ELR (cell line): ENCODE measurements at places on chromosomes 11 and 22.

DNA sequence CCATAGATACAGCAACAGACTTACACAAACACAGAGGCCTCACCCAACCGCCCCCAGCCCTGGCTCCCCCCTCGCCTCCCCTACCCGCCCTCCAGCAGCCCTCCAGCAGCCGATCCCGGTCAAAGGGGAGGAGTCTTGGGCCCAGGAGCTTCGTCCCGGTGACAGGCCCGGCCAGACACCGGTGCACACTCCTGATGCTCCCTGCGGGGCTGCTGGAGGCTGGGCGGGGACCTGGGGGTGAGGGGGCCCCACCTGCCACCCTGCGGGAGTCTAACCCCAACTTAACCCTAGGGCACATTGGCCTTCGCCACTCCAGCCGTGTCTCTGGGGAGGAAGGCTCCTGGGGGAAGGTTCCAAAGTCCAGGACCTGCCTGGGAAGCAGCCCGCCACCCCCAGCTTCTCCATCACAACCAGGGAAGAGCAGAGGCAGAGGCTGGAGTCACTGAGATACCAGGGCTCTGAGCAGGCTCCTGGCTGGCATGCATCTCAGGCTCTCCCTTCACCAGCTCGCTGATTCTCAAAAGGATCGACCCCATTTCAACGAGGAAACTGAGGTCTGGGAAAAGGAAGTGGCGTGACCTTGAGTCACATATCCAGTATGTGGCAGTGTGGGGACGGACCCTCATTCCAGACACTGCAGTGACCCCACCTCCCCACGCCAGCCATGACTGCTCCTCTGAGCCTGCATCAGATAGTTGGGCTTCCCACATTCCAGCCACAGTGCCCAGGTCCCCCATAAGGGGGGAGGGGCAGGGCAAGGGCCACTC lies 14.4 kb downstream of the BCL9L start:
- peak; percentile 78 for DNase-seq

DNA sequence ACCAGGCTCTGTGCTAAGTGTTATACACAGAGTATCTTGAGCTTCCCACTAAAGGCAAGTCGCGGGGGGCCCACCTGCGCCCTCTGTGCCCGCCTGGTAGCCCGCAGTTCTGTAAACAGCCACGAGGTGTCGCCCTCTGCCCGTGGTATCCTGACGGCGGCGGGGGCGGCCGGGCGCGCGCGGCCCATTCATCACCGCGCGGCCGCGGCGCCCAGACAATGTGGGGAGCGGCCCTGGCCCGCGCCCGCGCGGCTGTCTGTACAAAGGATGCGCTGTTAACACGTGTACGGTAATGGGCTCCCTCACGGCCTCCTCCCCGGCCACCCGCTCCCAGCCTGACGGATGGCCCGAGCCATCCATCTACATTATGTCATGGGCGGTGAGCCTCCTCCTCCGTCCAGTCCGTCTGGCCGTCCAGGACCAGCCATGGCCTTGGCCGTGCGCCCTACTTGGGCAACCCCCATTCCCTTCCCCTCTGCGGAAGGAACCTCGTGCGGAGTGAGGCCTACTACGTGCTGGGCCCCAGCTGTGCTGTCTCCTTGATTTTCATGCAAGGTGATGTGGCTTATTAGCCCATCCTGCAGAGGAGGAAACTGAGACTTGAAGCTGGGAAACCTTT lies 99.4 kb downstream of the MIAT start:
- peak; percentile 64 for DNase-seq

DNA sequence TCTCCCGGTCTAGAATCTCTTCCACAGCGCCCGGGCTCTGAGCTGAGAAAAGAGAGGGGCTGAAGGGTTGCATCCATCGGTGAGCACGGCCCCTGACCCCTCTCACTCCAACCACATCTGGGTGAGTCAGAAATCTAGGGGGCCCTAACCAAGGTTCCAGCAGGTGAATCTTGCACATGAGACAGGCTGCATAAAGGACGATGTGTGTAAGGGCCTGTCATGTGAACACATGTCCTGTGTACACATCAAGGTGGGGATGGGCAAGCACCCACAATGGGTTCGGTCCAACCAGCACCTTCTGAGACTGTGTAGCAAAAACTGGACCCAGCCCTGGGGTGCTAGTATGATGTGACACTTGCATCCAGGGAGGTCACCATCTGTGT lies 1.2 kb downstream of the BET1L start:
- no peak for DNase-seq

DNA sequence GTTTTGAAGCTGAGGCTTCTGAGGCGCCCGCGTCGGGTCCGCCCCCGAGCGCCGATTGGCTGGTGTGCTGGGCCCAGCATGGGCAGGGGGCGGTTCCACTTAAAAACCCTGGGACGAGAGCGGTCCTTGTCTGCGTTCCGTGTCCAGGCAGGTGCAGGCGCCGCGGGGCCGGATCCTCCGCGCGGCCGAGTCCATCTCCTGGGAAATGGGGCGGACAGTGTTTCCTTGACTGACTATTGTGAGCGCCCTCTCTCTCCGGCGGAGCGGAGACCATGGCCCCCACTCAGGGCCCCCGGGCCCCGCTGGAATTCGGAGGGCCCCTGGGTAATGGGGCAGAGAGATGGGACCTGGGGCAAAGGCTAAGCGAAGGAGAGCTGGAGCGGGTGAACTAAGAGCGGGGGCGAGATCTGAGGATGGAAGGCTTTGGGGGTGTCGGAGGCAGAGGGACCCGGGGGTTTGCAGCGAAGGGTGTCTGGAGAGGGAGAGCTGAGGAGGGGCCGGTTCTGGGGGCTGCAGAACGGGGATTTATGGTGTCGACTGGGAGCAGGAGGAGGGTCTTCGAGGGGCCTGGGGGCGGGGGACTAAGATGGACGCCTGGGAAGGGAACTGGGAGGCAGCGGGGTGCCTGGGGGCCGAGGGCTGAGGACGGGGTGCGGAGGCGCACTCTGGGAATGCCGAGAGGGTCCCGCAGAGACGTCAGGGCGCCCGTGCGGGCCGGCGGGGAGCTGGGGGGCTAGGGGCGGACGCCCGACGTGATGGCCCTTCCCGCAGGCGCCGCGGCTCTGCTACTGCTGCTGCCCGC lies at the start of gene TM7SF2:
Gene TM7SF2, plus strand, starts transcription at position 129 of the 802 bp plus-strand sequence. Its CDS starts 144 bp downstream, at position 273.
- DNase-seq: peak; percentile 93

DNA sequence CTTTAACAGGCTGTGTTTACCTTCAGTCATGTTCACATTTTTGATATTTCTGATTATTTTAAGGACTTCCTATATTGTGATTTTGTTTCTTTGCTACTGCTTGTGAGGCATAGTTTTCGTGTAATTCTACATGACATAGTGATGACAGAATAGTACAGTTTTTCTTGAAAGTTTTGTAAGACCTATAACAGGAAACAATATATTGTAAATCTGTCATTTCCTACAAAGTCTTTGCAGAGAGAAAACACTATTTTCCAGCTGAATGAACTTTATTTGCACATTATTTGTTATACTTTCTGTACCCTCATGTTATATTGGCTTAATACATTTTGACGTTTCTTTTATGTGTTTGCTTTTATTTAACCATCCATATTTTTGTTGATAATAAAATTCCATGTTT lies 191.1 kb downstream of the TMEM135 start:
- DNase-seq: no peak

DNA sequence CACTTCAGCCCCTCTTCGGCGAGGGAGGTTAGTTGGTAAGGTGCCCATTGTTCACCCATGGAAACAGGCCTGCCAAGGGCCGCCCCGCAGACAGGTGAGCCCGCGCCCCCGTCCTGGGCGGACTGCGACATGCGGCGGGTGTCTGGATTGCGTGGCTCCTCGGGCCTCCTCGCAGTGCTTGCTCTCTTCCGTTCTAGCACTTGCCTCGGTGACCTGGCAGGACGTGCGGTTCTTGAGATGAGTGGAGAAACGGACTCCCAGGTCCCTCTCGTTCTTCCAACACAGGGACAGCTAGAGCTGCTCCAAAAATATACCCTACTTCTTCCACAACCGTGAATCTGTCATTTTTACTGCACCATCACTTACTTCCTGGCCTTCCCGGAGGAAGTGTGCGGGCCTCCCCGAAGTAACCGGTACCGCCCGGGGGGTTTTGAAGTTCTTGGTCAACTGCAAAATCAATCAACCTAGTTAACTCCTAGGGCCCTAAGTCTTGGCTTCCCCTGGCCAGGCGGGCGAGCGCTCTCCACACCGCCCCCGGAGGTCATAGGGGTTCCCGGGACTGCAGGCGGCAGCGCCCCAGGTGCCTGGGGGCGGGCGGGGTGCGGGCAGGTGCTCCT lies 745 bp upstream of the ZBTB44 start:
- no peak for DNase-seq

DNA sequence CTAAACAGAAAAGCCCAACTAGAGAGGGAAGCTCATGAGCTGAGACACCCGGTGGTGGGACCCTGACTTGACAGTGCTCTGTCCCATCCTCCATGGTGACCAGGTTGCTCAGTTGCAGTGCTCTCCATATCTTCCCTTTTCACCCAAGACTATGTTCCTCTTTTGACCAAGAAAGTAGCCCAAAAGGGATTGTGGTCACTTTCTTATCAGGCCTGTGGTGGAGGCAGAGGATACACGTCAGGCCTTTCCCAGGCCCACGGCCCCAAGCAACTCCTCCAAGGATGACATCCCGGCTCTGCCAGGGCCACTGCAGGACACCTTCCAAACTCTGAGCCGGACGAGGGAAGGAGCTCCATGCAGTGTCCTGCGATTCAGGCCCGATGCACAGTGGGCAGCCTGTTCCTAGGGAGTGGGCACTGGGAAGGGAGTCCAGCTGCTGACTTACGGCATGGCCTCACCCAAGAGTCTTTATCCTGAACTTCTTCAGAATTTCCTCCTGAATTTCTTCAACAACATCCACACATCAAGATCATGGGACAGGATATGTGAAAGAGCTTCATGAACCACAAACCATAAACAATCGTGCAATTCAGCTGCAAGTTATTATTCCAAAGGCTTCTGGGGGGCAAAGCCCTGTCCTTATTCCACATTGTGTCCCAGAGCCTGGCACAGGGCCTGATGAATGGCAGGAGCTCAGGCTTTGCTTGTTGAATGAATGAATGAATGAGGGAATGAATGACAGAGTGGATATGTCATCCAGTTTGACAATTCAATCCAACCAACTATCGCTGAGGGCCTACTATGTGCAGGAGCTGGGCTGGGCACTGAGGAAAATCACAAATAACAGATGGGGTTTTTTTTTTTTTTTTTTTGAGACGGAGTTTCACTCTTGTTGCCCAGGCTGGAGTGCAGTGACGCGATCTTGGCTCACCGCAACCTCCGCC lies 36.0 kb upstream of the MYH9 start:
- peak; percentile 63 for DNase-seq

- no peak for DNase-seq
Measured at GRCh38 chr11:108804511-108804910, 139.6 kb downstream of the DDX10 start.

DNA sequence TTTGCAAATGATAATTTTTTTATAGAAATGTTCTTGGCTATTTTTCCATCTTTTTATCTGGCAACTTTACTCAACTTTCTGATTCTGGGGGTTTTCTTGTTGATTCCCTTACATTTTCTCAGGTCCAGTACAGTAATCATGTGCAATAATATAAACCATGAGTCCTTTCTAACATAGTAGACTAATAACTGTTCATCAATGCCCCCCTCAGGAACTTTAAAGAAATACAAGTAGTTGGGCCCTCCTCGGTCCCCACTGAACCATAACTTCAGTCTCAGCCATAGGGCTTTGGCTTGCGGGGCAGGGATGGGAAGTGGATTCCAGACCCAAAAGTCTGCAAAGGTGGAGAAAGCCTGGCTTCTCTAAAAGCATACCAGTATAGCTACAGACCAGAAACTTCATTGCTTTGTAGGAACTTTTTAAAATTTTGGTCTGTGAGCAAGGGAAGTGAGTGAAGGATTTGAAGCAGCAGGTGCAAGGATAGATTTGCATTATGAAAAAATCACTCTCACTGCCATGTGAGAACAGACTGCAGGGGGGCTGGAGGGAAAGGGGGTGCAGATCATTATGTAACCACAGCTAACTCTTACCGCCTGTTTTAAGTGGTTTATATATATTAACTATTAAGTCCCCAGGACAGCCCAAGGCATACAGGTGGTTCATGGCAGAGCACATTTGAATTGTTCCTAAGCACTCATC lies 10.4 kb upstream of the TUB start:
- DNase-seq: peak; percentile 64

GRCh38 chr22:50087646-50088045 lies 2.2 kb upstream of the MOV10L1 start:
- no peak for DNase-seq

DNA sequence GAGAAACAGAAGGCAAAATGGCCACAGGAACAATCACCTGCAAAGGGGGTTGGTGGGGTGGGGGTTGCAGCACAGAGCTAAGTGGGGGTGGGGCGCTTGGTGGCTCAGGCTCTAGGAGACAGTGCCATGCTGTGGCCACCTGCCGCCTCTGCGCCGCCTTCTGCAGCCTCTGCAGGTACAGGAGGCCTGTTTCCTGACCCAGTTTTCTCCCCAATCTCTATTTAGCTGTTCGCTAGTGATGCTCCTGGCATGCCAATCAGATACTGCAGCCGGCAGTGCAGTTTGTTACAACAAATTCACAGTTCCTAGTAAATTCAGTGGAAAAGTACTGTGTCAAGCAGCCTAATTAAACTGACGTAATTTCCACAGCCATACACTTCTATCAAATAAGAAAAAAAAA lies 106.4 kb downstream of the SERGEF start:
- no peak for DNase-seq

DNA sequence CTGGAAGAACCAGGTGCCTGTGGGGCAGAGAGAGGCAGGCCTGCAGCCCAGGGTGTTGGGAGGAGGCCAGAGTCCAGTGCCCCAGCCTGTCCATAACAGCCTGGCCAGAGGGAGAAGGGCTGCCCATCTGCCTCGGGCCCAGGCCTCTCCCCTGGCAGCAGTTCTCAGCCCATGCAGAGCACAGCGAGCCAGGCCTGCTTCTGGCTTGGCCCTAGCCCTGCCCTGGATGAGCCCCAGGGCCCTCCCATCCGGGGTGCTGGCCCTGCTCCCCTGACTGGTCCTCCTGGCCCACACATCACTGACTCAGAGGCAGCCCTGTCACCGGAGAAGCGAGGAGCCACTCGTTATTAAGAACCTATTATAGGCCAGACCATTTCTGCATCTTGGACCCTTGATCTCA lies 19.7 kb upstream of the MYRF start:
- DNase-seq: peak; percentile 83

DNA sequence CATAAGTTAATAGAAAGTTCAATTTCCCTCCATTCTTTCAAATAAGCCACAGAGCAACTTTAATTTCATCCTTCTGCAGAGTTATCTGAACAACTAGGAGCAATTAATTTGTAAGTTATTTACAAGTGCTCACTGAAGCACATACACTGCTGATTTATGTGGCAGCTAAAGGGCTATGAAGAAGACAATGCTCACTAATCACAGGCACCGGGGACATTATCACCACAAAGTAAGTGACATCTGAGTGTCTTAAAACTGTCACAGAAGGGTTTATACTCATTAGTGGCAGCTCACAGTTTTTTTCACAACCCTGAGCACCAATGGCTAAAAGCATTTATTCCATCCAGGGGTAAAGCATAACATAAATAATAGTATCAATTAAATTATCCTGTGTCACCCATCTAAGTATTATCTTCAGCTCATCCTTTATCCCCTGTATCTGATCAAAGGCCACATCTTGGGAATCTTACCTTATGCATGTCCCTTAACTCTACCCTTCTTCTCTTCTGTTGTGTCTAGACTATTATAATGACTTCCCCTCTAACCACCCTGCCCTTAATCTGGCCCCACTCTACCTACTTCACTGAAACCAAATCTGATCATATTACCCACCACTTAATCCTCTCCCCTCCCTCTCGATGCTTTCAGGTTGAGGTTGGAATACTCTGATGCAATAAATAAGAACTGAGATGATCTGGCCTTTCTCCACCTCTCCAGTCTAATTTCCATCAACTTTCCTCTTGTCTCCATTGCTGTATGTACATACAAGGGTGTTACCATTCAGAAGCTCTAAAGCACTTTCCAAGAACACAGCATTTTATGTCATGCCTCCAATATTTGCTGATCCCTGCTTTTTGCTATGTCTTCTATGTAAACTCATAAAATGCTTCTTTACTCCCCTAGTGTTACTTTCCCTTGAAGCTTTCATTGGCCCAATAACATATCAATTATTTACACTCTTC lies 252.7 kb downstream of the CASP12 start:
- DNase-seq: no peak
